ENCODE measurements at places on chromosomes 7 and 10. TPM values are rescaled to one million over a fixed set of nuclear protein-coding genes. Genes with fewer than 3 reads are reported as not detected.

DNA sequence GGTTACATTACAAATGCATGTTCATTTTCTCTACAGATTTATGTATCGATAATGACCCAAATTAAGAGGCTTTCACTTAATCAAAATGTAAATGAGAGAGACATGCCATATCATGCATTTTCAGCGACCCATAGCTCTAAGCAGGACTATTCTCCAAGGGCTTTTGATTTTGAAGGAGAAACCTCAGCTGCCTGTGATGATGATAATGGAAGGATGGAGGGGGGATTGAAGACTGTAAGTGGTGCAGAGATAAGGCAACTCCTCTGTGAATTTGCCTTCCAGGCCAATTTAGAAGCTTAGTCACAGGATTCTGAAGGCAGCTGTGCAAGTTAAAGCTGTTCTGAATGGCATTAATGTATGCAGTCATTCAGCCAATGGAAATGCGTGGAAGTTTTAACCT lies 8.3 kb downstream of the VSTM2A start:
- DNase-seq = no peak

TSPAN15 gene
- 109 TPM for total RNA-seq

DNA sequence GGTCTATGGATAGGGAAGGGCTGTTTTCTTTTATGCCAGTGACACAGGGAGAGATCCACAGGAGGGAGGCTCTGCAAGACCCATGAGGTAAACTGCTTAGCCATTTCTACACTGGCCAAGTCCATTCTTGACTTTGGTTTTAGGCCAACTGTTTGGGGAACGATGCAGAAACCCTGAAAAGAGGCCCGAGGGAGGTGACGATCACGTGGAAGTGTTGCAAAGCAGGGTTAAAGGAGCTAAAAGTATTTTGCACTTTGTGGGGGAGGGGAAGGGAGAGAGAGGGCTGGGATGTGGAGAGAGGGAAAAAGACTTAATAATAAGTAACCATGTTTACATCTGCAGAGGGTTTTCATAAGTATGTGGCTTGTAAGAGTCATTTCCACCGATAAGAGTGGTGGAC lies 239.7 kb downstream of the EMX2 start:
- no peak for DNase-seq

GRCh38 chr10:73647211-73647874 lies 6.1 kb upstream of the MYOZ1 start:
- DNase-seq = no peak

PKD2L1 gene
- total RNA-seq = 0.39 TPM

- DNase-seq = no peak
Observed at GRCh38 chr10:16603308-16603707, 81.6 kb upstream of the C1QL3 start.

DNA sequence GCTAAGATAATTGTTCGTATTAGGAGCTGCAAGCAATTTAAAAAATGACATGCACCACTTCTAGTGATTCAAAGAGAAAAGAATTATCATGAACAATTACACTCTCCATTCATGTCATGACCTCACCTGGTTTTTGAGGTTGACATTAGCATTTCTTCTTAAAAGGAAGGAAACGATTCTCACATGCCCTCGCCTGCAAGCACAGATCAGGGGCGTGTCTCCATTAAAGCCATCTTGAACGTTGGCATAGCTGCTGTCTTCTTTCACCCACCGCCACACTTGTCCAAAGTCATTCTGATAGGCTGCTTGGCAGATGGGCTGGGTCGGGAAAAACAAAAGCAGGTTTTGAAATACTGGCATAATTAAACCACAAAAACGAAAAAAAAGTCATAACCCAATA lies 19.9 kb downstream of the ANKRD22 start:
- DNase-seq = no peak

OR2A1 gene
- total RNA-seq = 0.16 TPM

LIPF gene
- not detected for total RNA-seq

DNA sequence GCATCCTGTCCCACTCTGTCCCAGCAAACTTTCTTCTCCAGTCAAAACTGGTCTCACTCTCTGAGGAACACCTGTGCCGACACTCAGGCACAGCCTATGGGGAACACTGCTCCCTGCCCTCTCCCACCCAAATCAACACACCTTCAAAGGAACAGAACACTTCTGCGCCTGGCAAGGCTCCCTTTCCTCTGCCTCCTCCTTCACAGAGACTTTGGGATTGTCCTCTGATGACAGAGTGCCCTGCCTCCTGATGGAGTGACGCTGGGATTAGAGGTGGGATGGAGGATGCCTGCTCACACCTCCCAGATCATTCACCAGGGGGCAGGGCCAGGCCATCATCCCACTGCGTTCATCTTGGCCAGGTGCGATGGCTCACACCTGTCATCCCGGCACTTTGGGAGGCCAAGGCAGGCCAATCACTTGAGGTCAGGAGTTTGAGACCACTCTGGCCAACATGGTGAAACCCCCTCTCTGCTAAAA lies 26.5 kb downstream of the KLF6 start:
- no peak for DNase-seq

Data from mesenteric fat pad (tissue), 1 donor.